AG09309 (cell line): ENCODE measurements at places on chromosomes 13 and 19.

GRCh38 chr19:45117167-45117594, 24.2 kb downstream of the PPP1R37 start:
- no peak for DNase-seq

- no peak for DNase-seq
Measured at GRCh38 chr19:7247155-7247554, 47.1 kb downstream of the INSR start.

DNA sequence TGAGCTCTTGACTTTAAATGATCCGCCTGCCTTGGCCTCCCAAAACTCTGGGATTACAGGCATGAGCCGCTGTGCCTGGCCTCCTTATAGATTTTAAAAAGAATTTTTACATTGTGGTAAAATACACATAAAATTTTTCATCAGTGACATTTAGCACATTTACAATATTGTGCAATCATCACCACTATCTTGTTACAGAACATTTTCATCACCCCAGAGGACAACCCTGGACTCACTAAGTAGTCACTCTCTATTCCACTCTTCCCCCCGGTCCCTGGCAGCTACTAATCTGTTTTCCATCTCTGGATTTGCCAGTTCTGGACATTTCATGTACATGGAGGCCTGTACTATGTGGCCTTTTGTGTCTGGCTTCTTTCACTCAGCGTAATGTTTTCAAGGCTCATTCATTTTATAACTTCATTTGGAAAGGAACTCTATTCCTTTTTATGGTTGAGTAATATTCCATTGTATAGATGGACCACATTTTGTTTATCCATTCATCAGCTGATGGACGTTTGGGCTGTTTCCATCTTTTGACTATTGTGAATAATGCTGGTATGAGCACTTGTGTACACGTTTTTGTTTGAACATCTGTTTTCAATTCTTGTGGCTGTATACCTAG, 19.9 kb downstream of the MEGF8 start:
- peak; percentile 37 for DNase-seq

DNA sequence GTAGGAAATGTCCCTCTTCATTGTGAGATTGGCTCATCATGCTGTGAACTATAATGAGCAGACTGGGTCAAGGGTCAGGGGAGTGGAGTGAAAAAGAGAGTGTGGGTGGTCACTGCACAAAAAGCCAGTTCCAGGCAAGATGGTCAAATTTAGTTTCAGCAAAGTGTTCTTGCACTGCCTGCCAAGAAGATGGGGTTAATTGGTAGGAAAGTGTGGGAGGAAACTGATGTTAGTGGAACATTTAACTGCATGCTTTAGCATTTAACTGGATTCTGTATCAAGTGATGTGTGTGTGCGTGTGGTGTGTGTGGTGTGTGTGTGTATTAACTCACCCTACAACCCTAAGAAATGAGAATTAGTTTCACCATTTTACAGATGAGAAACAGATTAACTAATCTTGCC, 131.6 kb downstream of the COG6 start:
- DNase-seq, result peak; percentile 37

DNA sequence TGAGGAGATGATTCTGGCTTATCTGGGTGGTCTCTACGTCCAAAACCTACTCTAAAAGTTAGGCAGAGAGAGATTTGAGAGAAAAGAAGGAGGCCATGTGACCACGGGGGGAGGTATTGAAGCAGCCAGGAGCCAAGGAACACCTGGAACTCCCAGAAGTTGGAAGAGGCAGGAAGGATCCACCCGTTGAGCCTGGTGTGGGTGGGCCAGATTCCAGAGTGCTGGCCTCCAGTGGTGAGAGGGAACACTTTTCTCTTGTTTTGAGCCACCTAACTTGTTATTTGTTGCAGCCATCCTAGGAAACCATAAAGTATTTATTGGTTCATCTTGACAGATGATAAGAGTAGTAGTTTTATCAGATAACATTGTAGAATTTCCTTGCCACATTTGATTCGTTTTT, 396.9 kb downstream of the MYO16 start:
- no peak for DNase-seq

DNA sequence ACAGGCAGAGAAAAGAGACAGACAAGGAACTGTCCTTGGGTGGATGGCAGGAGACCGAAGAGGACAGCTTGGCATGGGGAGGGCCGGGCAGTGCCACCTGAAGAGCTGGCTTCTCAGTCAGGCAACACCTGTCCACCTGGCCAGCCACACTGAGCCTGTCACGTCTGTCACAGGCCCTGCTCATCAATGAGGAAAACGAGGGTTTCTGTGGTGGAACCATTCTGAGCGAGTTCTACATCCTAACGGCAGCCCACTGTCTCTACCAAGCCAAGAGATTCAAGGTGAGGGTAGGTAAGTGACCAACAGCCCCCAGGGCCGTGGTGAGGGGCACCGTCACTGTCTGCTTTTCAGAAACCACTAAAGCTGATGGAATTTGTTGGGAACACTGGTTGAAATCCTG, 11.2 kb upstream of the PROZ start:
- no peak for DNase-seq

DNA sequence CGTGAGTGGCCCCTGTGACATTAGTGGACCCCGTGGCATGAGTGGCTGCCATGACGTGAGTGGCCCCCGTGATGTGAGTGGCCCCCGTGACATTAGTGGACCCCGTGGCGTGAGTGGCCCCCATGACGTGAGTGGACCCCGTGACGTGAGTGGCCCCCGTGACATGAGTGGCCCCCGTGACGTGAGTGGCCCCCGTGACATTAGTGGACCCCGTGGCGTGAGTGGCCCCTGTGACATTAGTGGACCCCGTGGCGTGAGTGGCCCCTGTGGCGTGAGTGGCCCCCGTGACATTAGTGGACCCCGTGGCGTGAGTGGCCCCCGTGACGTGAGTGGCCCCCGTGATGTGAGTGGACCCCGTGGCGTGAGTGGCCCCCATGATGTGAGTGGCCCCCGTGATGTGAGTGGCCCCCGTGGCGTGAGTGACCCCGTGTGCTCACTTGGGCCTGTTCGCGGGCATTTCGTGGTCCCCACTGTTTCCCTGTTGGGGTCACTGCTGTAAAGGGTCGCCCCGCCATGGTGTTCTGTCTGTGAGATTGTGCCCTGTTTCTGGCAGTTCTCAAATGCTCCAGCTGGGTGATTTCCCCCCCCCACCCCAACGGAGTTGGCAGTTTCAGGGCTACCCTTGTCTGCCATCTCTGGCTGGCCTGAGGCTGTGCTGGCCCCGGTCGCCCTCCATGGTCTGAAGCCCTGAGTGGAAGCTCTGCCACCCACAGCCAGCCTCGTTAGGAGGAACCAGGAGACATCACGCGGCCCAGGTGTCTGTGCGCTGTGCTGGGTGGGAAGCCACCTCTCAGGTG, 64.2 kb downstream of the MCF2L start:
- DNase-seq, result no peak

DNA sequence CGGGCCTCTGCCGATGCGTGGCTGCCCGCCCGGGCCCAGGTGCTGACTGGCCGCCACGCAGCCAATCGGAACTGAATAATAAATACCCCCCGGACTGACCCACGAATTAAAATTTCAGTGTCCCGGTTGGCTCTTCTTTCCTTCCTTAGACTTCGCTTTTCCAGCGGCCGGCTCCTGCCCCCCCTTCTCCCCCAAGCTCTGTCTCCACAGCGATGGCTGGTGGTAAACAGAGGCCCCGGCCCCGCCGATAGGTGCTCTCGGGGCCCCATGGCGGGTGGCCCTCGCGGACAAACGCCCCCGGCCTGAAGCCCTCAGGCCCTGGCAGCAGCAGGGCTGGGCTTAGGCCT, 2.6 kb downstream of the ZBTB7A start:
- no peak for DNase-seq

DNA sequence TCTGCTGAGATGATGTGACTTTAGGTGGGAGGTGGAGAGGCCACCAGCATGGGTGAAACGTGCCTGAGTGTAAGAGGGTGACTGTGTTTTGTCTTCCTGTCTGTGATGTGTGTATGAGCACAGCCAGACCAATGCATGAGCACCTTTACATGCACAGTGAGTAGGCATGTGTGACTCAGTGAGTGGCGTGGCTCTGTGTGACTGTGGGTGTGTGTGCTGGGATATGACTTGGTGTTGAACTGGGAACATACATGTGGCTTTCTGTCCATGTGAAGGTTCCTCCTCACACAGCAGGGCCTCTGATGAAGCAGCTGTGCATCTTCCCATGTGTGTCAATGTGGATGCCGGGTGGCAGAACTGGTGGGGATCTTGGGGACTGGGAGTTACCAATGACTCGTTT, 19.9 kb upstream of the LGALS13 start:
- no peak for DNase-seq

DNA sequence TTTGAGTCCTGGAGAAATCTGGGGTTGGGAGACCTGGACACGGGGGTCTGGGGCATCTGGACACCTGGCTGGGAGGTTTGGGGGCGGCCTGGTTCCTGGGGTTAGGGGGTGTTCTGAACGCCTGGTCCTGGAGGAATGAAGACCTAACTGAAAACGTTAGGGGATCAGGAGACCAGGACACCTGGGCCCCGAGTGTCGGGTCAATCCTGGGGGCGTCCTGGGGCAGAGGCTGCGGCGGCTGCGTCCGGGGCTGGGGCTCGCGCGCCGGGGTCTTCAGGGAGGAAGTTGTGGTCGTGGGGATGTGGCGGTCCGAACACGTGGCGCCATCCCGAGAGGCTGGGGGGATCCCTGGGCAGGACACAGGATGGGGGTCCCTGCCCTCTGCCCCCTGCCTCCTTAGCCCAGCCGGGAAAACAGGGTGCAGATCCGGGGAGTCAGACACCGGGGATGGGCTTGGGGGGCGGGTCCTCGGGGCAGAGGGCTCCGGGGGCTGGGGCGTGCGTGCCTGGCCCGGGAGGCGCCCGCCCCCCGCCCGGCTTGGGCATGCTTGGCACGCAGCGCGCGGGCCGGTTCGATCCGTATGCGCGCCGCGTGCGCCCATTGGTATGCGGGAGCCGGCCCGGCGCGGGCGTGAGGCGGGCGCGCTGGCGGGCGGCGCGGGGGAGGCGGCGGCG, 632 bp downstream of the NPAS1 start:
- DNase-seq, result no peak

GRCh38 chr19:11100049-11100448, 10.8 kb downstream of the LDLR start:
- DNase-seq, result no peak

- DNase-seq, result no peak
Measured at GRCh38 chr19:1645299-1645698, 7.1 kb downstream of the TCF3 start.

DNA sequence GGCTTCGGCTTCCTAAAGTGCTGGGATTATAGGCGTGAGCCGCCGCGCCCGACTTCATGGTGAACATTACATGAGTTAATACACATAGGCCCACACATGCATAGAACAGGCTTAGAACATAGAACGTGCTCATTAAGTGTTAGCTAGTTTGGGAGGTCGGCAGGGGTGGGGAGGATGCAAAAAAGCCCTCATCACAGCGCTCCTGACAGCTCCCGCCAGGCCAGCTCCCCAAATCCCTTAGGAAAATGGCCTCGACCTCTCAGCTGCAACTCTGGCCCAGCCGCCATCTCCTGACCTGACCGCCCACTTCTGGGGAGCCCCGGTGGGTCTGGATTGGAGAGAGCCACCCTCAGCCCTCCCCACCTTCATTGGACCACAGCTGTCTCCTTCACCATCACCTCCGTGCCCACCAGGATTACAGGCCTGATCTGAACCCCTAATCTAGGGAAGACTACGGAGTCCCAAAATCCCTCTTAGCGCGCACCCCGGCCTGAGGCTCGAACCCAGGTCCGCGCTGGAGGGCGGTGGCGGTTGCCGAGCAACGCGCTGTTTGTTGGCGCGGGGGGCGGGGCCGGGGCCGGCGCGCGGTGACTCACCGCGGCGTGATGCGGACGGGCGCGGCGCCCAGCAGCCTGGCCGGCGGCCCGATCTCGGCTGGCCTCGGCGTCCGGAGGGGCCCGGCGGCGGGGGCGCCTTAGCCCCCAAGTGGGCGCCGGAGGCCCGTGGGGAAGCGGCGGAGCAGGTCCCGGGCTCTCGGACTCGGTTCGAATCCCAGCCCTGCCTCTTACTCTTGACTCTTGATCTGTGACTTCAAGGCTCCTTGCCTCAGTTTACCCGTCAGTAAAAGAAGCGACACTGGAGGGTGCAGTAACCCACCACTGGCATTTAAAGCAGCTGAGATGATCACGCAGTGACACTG, 26.7 kb upstream of the NANOS3 start:
- no peak for DNase-seq

GRCh38 chr19:7360393-7360984, 11.8 kb downstream of the ARHGEF18 start:
- no peak for DNase-seq

GRCh38 chr13:48942131-48942530, 33.6 kb upstream of the FNDC3A start:
- peak; percentile 17 for DNase-seq

- no peak for DNase-seq
Measured at GRCh38 chr19:44847144-44848035, 1.3 kb downstream of the NECTIN2 start.

DNA sequence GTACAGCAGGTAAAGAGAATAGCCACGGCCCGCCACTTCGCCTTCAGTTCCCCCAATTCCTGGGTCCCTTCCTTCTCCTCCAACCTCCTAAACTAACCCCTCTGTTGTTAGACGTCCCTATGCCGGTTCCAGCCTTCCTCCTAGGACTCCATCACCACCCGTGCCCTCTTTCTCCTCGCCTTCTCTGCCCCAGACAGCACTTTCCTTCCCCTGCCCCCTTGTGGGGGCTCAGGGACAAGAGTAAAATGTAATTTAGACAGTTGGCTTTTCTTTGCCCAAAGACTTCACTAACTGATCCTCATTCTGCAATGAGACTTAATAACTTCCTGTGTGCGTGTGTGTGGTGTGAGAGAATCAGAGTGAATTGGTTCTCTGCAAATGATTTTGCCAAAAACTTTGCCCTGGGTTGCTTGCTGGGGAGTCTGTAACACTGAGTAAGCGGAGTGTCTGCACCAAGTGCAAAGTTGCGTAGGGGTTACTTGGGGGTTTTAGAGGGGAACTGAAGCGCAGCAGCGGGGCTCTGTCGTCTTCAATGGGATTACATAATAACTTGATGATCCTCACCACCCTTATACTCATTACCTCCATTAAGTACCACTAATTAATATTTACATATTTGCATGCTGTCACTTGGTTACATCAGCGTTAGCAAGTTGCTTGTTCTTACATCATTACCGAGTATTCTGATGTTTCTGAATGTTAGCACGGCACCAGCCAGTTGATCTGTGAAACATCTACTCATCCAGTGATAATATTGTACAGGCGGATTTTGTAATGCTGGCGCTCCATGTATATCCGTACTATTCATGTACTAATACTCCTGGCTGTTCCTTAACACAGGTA, 19.9 kb upstream of the SGCG start:
- no peak for DNase-seq

GRCh38 chr13:21010621-21011020, 50.8 kb downstream of the LATS2 start:
- no peak for DNase-seq

GRCh38 chr19:31725051-31725450, 375.8 kb upstream of the TSHZ3 start:
- DNase-seq, result no peak

DNA sequence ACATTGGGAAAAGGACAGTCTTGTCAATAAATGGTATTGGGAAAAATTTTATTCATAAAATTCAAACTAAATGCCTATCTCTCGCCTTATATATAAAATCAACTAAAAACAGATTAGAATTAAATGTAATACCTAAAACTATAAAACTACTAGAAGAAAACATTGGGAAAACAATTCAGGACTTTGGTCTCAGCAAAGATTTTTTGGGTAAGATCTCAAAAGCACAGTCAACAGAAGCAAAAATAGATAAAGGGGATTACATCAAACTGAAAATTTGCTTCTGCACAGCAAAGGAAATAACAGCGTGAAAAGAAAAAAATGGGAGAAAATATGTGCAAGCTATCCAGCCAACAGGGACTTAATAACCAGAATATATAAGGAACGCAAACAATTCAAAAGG, 24.3 kb upstream of the ZC3H13 start:
- DNase-seq, result no peak
